Osteoblast (primary cell): ENCODE measurements at places on chromosomes 13 and 19. TPM values are rescaled to one million over a fixed set of nuclear protein-coding genes. Genes with fewer than 3 reads are reported as not detected.

- no peak for DNase-seq
These were observed 42.5 kb upstream of the C19orf12 start for GRCh38 chr19:29757551-29757950.

- no peak for DNase-seq
These were observed 47.5 kb downstream of the SOX21 start for GRCh38 chr13:94664889-94665288.

ARL11 gene
- not detected in 2 replicates for total RNA-seq

DNA sequence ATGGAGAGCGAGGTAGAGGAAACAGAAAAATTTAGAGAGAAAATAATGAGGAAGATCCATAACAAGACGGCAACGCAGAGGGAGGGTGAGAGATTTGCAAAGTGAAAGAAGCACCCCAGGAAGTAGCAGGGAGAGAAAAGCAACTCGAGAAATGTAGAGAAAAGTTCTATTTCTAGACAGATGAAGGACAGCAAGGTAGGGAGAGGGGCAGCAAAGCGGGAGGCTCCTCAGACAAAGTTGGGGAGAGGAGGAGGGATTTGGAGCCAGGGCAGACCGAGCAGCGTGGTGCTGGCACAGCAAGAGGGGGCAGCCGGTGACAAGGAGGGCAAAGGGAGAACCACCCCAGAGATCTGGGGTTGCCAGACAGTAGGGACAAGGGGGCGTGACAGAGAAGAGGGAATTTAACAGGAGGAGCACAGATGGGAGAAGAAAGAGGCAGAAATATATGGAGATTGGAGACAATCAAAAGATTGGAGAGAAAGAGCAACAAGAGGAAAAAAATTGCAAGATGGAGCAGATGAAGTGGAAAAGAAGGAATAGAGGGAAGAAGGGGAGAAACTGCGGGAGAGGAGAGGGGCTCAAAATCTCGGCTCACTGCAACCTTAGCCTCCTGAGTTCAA lies 989 bp downstream of the ZNF766 start:
- DNase-seq = peak; percentile 82

PRR19 gene
- total RNA-seq = 0.36 and 0.59 TPM in 2 replicates

ZNF443 gene
- total RNA-seq = 2.5 and 2.7 TPM in 2 replicates

DNA sequence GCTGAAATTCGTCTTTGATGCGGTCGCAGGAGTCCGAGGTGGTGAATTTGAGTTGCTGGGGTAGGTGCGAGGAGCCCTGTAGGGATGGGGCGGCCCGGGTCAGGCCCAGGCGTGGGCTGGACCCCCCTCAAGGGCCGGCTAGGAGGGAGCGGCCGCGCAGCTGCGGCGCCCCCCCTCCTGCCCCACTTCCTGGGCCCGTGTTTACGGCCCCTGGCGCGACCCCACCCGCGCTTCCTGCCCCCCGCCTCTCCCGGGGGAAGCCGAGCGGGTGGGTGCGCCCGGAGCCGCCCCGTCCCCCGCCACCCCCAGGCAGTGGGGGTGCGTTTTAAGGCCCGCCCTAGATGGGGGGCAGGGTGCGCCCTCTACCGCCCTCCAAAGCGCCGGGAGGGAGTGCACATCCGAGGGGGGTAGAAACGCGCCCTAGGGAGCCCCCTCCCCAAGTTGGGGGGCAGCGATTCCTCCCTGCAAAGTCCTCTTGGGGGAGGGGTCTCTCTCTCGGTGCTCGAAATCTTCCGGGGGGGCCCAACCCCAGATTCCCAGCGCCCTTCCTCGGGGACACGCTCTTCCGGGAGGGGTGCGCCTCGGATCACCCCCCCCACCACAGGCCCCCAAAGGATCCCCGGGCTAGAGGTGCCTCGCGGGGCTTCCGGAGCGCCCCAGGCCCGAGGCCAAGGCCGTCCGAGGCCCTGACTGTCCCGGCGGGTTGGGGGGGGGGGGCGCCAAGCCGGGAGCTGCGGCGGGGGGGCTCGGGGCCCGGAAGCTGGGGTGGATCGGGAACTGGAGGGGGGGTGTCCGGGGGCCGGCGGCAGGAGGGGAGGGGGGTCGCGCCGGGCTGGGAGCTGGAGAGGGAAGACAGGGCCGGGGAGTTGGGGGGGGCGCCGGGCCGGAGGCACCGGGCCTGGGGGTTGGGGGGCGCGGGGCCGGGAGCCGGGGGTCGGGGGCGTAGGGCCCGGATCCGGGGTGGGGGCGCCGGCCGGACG lies 823 bp downstream of the TLE5 start:
- DNase-seq = peak; percentile 95

GRCh38 chr19:50969413-50969760 lies at the start of gene KLK6:
TSS of gene KLK6 (minus strand) at chr19:50969591. CDS start at chr19:50968104, 1,487 bp downstream.
- peak; percentile 52 for DNase-seq

PROSER3 gene
- total RNA-seq = 5.8 and 6.2 TPM in 2 replicates

DNA sequence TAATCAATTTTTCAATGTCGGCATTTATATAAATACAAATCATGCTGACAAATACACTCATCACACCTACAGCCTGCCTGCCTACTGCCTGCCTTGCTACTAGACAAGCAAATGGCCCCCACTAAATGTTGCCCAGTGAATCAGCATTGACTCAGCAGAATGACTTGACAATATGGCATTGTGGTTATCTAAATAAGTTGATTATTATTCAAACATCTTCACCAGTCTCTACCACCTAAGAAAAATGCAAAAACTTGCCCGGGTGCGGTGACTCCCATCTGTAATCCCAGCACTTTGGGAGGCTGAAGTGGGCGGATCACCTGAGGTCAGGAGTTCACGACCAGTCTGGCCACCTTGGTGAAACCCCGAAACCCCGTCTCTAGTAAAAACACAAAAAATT lies 296.1 kb downstream of the PCDH9 start:
- peak; percentile 57 for DNase-seq

DNA sequence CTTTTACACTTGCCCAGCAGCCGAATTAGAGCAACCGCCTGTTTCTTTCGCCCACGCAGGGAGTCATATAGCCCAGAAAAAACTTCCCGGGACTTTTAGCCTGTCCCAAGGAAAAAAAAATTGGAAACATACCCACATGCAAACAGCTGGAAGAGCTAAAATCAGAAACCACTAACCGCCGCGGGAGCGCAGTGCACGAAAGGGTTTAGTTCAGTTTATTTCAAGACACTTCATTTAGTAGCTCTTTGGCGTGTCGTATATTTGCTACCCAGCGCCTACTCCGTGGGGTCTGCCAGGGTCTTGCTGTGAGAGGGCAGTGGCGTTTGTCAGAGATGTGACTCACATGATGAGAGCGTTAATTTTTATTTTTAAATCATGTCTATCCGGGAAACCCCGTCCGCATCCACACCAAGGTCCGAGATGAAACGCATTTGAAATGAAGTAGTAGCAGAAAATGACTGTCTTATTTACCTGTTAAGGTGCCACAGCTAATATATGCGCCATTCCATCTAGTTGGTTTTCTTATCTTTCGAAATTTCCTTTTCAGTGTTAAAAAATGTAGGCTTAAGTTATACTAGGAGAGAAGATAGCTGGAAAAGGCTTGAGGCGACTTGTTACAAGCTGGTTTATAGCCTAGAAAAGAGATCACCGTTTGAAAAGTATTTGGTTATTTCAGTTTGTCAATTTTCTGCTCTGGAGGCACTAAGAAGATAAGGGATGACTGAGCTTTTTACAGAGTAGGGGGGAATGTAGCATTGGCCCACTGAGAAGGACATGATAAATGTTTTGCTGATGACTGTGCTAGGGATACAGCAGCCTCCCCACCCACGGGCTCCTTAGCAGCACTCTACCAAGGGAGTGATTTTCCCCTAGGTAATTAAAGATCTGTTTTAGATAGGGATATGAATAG lies 1.7 kb downstream of the KLF5 start:
- peak; percentile 94 for DNase-seq

GRCh38 chr13:21055511-21056045 lies 5.8 kb downstream of the LATS2 start:
- no peak for DNase-seq

ACER1 gene
- total RNA-seq = under 0.01 TPM in 1 of 2 replicates, not detected in the other

- DNase-seq = no peak
These were observed 213.8 kb upstream of the PCDH9 start for GRCh38 chr13:67443923-67444322.

KIR3DL2 gene
- not detected in 2 replicates for total RNA-seq

DNA sequence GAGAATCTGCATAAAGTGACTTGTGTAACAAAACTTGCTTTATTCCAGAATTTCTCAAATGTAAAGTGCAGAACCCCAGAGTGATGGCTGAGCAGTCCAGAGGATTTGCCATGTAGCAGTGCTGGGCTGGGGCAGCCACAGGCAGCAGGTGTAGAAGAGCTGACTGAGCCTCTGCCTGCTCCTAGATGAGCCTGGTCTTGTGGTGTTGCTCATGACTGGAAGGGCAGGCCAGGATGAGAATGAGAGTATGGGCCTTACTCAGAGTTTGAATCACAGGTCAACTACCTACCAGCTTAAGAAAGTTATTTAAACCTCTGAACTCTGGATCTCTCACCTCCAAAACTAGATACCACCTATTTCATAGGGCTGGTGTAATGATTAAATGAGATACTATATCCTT lies 2.9 kb upstream of the C13orf42 start:
- DNase-seq = no peak

- no peak for DNase-seq
These were observed 312.6 kb downstream of the SLITRK6 start for GRCh38 chr13:85486663-85487062.

DNA sequence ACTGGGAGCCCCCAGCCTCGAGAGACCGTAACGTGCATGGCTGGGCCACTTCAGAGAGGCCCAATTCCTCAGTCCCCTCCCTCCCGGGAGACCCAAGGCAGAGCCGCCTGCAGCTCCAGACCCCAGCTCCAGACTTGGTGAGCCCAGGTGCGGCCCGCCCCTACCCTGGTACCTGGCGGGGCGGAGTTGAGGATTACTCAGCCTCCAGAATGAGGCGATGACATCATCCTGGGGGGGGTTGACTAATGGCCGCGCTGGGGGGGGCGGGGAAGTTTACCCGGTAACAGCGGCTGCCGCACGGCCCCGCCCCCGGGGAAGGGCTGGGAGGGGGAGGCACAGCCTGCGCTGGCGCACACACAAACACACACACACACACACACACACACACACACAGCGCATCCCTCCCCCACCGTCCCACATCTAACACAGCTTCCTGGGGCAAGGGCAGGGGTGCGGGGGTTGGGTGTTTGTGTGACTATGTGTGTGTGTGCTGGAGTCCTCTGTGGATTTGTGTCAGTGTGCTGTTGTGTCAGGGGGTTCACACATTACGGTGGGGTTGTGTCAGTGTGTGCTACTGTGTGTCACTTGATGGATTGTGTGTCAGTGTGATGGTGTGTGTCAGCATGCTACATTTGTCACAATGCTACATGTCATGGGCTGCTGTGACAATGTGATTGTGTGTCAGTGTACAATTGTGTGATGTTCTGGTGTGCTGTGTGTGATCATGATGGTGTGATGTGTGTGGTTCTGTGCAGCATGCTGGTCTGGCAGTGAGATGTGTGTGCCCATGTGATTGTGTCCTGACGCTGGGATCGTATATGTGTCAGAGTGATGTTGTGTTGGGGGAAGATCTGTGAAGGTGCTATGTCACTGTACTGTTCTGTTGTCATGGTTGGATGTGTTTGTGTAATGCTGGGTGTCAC lies 10.3 kb upstream of the BBC3 start:
- DNase-seq = peak; percentile 98

DNA sequence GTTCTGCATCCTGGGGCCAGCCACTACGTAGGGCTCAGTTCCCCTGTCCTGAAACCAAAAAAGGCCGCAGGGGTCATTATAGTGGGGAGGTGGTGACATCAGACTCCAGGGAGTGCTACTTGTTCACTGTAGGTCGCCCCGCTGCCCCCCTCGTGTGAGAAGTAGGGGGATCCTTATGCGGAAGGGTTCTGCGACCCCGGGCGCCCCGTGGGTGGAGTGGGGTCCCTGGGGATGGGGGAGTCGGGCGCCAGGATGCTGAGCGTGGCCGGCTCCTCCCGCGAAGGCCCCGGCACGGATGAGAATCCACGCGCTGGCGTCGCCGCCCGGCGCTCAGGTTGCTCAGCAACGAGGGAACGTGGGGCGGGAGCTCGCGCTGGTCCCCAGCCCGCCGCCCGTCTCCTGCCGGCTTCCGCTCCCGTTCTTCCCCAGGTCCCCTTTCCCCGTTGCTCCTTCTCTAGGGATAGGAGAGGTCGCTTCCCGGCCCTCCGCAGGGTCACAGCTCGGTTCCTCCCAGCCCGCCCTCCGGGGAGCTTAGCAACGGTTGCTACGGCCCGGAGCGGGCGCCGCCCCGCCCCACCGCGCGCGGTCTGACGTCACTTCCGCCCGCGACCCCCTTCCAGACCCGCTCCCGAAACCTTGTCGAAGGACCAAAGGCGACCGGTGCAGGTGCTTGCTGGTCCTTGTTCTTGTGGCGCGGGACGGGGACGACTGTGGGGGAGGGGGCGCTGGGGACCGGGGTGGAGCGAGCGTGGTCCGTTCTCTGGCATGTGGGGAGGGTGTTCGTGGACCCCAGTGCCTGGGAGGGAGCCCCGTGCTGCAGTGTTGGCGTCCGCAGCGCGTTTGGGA lies at the start of gene NAT14:
Gene NAT14, plus strand, starts transcription at position 596 of the 846 bp plus-strand sequence. CDS start 521 bp downstream, outside the sequence.
- DNase-seq = peak; percentile 99

KLC3 gene
- total RNA-seq = 0.29 and 0.72 TPM in 2 replicates

DNA sequence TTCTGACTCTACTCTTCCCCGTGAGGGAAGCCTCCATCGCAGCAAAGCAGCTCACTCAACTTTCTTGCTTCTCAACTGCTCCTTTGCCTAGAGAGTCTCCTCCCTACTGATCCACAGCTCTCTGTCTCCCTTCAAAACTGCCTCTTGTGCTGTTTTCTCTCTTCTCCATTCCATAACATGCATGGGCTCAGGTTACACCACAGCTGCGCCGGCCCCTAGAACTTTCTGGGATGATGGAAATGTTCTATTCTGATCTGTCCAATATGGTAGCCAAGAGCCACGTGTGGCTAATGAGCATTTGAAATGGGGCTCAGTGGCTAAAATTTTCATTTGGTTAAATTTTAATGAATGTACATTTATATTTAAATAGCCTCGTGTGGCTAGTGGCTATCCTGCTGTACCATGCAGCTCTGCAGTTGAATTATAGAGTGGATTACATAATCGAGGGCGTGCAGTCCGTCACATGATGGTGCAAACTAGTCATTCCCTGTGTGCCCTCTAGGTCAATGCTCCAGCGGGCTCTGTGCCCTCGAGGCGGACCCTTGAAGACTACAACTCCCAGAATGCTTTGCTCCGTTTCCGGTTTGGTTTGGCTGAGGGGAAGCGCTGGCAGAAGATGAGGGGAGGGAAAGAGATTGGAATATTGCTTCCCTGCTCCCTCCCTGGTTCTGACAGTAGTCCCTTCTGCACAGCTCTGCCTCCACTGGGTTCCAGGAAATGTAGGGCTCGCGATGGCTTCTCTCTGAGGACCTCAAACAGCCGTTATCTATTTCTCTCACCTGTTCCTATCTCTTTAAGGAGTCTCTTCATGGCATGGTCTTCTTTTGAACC lies 109.8 kb downstream of the CACNA1A start:
- DNase-seq = peak; percentile 50

- DNase-seq = no peak
These were observed 17.0 kb downstream of the RAB3D start for GRCh38 chr19:11322269-11323024.

ZNF728 gene
- under 0.01 TPM in 2 replicates for total RNA-seq

- DNase-seq = no peak
These were observed 25.4 kb downstream of the VWA8 start for GRCh38 chr13:41935501-41935900.

ZNF284 gene
- total RNA-seq = 3.8 and 4.3 TPM in 2 replicates
